ENCODE measurements at places on chromosomes 5 and 9. TPM values are rescaled to one million over a fixed set of nuclear protein-coding genes. Genes with fewer than 3 reads are reported as not detected.

Gene PKD2L2
- polyA plus RNA-seq: not detected

- DNase-seq: no peak
- no peak overlapping the region for H3K4me3 ChIP-seq
- no peak overlapping the region for H3K27ac ChIP-seq
- H3K27me3 ChIP-seq: no peaks in the 10 kb centered on the region
- H3K36me3 ChIP-seq: no peaks in the 10 kb centered on the region
Observed at GRCh38 chr9:76351006-76351405, 43.2 kb downstream of the RFK start.

- no peaks in the 10 kb centered on the region for H3K27me3 ChIP-seq
- H3K4me1 ChIP-seq: no peaks in the 10 kb centered on the region
- no peak within 1 kb of the TSS for H3K27ac ChIP-seq
- DNase-seq: peak; percentile 66
- H3K4me3 ChIP-seq: no peak within 1 kb of the TSS
Observed at GRCh38 chr5:169980418-169981053, at the start of gene INSYN2B. INSYN2B (minus strand) TSS chr5:169980495; CDS start chr5:169883898, 96,597 bp downstream.

- H3K36me3 ChIP-seq: no peaks in the 10 kb centered on the region
- H3K4me3 ChIP-seq: no peak overlapping the region
- H3K27me3 ChIP-seq: peaks cover 6% of the 10 kb centered on the region
- no peaks in the 10 kb centered on the region for H3K4me1 ChIP-seq
- H3K27ac ChIP-seq: no peak overlapping the region
Observed at GRCh38 chr9:18905028-18905882, 127.8 kb downstream of the SAXO1 start.
